ENCODE measurements at places on chromosomes 11 and 22. TPM values are rescaled to one million over a fixed set of nuclear protein-coding genes. Genes with fewer than 3 reads are reported as not detected.

DNA sequence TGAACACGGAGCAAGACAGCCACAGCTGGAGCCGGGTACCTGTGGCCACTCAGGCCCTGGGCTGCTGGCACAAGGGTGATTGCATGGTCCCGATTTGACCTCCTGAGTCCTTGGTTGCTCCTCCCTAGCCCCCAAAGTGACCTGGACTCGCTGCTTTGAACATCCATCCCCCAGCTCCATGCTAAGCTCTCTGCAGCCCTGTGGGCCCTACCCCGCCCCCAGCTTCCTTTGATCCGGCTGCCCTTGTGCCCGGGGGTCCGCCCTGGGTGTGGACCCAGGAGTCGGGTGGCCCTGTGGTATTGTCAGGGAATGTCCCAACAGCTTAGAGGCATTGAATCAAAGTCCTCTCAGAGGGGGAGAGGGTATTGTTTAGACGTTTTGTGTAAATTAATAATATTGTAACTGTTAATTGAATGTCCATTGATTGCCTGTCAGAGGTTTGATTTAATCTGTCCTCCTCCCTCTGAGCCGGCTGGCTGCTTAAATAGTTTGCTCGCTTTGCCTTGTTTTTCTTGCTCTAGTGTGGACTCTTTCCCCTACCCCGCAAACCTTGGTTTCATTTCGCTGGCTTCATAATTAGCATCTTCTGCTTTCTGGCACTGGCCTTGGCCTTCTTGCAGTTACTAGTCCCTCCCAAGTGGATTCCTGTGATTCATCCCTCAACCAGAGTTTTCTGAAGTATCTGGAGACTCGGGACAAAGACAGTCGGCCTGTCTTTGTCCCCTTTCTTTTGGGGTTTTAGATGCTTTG lies 20.7 kb downstream of the GRIK4 start:
- no peak for DNase-seq

DNA sequence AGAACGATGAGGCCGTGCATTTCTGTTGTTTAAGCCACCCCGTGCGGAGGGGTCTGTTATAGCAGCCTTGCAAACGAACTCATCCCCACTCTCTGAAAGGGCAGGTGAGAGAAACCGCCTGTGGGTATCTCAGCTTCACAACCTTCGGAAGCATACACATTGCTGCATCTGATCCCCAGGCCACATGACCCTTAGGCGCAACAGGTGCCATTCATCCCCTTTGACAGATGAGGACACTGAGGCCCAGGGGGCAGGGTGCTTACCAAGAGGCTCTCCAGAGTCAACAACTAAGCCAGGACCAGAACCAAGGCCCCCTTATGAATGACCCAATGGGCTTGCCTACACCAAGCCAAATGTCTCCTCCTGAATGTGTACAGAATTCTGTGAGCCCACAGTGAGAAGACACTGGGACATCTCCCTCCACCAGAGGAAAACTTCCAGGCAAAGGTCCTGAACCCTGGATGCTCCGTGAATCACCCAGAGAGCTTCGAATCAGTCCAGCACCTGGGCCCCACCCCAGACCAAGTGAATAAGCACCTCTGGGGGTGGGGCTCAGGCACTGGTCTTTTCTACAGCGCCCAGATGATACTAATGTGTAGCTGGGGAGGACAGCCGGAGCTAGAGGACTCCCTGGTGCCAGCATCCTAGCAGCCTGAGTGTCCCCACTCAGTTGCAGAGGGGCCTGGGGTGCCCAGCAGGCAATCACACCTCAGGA lies 83.2 kb downstream of the BUD13 start:
- no peak for DNase-seq

DNA sequence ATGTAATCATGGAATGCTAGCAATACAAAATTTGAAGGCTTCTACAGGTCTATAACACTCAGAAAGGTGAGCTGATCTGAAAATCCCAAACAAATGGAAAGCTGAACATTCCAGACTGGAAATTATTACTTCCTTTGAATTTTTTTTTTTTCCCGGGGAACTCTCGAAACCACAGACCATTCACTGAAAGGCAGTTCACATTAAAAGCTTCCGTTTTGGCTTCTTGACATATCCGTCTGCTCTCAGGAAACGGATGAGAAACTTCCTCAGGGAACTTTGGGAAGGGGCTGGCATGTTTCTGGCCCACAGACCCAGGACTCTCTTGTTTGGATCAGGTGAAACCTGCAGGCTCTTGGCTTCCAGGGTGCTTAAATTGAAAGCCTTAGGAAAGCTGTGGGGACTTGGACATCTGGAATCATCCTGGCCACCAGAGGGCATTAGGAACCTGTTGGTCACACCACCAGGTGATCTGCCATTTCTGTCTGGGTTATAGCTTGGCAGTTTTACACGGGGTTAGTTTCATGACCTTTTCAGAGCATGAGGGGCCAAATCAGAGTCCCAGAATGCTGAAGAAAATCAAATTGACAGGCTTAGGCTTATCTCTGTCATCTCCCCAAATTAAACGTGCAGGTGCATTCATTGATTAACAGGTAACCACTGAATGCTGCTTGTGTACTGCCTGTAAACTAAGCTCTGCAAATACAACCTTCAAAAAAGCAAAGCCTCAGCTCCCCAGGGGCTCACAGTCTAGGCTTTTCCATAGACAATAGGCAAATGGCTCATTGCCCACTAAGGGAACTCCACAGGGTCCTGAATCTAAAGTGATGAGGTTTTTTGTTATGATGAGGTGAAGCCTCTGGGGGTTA lies 22.7 kb upstream of the GRAMD1B start:
- peak; percentile 70 for DNase-seq

GRCh38 chr22:27097933-27098332 lies 440.5 kb downstream of the MIAT start:
- no peak for DNase-seq

GRCh38 chr11:94544646-94545263 lies 1.0 kb downstream of the FUT4 start:
- no peak for DNase-seq

DNA sequence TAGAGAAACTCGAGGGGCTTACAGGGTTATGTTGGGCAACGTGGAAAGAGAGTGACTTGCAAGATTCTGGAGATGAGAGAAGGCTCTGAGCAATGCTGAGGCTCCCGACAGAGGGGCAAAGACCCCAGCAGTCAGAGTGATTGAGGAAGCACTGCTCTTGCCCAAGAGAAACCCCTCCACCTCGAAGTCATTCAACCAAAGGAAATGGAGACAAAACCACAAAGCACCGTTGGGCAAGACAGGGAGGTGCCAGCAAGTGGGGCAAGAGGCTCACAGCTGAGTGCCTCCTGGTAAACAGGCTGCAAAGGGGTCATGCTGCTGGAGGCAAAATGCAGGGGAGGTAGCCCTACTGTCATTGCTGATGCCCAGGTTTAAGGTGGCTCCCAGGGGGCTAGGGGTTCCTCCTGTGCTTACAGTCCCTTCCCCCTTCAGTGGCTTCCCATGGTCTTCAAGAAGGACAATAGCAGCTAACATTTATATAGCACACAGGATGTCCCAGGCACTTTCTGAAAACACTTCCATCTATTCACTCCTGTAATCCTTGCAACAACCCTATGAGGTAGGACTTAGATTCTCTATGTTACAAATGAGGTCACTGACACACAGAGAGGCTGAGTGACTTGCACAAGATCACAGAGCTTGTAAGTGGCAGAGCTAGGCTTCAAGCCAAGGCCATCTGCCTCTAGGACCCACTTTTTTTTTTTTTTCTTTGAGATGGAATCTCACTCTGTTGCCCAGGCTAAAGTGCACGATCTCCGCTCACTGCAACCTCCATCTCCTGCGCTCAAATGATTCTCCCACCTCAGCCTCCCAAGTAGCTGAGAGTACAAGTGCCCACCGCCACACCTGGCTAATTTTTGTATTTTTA lies 18.1 kb upstream of the MYH9 start:
- DNase-seq = no peak

Gene TTC36
- polyA plus RNA-seq = 1.5 TPM

DNA sequence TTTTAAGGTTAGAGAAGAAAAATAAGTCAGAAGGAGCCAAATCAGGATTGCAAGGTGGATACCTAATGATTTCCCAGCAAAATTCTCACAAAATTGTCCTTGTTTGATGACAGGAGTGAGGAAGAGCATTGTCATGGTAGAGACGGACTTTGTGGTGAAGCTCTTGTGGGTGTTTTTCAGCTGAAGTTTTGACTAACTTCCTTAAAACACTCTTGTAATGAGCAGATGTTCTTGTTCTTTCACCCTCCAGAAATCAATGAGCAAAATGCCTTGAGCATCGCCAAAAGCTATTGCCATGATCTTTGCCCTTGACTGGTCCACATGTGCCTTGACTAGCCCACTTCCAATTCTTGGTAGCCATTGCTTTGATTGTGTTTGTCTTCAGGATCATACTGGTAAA lies 20.0 kb downstream of the CALCB start:
- DNase-seq = no peak

Gene ANKK1
- 0.36 TPM for polyA plus RNA-seq

DNA sequence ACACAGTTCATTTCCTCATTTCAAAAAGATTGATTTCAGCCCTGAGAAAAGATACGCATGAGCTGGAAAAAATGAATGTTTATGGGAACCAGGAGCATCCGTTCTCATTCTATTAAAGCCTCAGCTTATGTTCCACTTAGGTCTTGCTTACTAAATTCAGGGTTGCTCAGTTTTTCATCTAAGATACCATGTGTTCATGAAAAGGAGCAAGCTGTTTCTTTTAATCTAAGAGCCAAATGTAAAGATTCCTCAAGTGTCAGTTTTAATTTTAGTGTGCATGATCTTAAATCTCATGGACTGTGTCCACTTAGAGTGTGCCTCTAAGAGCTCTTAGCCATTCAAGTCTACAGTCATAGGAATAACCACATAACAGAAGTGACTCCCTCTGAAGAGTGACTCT lies 141.5 kb upstream of the ARHGAP42 start:
- no peak for DNase-seq

Gene UBE2L6
- polyA plus RNA-seq = 39.1 TPM

Gene GTSE1
- 14.4 TPM for polyA plus RNA-seq

Gene POU2AF2
- polyA plus RNA-seq = not detected

DNA sequence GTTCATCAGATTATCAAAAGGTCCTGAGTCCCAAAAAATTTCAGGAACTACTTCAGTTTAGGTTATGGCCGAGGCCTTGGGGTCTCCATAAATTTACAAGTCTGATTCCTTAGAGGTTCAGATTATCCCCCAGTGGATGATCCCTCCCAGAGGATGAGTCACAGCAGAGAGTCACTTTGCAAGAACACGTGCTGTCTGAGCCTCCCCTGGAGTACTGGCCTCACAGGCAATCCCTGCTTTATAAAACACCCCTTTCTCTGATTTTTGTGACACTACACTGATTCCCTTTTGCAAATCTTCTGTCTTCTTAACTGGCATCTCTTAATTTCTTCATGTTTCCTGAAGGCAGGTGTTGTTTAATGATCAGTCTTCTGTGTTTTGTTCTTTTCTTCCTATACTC lies 45.3 kb downstream of the CCDC34 start:
- no peak for DNase-seq

- DNase-seq = no peak
These were observed 155.4 kb upstream of the PDGFD start for GRCh38 chr11:104319396-104319795.

Gene IGSF9B
- 6.4 TPM for polyA plus RNA-seq

GRCh38 chr22:26377170-26377830 lies 51.8 kb upstream of the ASPHD2 start:
- DNase-seq = no peak

DNA sequence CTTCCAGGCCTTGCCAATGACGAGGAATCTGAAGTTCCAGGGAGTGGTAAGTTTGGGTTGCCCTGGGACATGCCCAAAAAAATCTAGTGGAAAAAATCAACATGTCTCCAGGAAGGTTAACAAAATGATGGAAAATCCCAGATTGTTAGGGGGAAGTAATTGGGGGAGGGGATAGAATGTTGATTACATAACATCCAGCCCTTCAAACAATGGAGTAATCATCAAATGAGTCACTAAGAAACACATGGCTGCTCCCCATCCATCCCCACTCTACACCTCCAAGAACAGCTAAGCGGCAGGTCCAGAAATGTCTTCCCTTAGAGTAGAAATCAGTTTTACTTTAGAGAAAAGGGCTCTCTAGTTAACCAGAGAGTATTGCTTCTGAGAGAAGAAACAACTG lies 94.9 kb downstream of the ETS1 start:
- DNase-seq = no peak

DNA sequence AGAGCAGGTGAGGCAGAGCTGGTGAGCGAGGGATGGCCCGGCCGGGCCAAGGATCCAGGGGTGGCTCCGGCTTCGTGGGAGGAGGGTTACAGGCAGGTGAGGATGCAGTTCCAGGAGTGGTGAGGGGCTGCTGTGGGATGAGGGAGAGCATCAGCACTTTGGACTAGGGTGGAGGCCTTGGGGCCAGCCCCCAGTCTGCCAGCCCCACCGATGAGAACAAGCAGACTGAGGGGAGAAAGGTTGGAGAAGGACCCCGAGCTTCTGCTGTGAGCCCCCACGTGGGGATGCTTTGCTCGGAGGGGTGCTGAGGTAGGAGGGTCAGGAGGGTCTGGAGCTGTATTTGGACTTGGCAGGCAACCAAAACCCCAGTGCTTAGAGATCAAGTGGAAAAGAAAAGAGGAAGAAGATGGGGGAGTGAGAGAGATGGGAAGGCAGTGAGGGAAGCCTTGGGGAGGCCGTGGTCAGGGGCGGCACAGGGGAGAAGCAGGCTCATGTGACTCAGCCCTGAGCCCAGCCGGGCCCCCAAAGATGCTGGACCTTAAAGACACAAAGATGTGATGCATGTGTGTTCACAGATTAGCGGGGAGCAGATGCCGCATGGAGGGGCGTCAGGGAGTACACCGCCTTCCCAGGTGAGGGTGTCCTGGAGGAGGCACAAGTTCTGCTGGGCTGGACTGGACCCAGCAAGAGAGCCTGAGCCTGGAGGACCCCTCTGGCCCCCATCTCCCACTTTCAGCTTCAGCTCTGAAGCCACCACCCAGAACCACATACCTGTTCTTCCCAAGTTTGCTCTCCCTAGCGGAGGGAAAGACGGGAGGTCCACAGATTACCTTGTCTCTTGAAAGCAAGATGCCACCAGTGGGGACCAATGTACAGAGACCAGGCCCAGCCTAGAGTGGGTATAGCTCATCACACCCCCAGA lies 91.3 kb downstream of the CDKN1C start:
- no peak for DNase-seq
